NCI-H1417 (cell line): ENCODE measurements at places on chromosomes 3 and 15.

GRCh38 chr3:96478496-96478895 is 335.9 kb upstream of the EPHA6 start:
- DNase-seq = no peak

- DNase-seq = no peak
These were observed at the start of gene CHRNA3 for GRCh38 chr15:78620527-78621421. CHRNA3 (minus strand) TSS chr15:78620996; CDS start chr15:78620794, 202 bp downstream.

DNA sequence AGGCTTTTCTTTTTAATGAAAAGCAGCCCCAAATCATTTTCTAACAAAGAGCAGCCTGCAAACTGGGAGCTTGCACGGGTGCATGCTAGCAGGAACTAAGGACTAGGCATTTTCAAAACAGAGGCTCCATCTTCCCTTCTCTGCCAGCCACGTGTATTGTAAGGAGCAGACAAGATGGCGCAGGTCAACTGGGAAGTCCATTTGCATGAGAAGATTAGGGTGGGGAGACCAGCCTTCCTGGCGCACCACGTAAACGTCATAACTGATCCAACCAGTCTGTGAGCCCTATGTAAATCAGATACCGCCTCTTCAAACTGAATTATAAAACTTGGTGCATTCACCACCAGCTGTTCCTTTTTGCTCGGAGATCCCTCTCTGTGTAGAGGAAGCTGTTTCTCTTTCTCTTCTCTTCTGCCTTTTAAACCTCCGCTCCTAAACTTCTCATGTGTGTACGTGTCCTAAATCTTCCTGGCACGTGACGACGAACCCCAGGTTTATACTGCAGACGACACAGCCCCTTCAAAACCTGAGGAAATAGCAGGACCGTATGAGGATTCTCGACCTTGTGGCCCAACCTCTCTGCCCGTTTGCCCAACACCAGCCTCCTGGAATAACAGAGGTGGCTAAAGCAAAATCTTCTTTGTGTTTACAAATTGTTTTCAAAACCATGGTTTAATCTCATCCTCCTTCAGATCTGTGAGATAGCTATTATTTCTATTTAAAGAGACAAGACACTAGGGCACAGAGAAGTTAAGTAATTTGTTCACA is 26.4 kb upstream of the SLC30A4 start:
- DNase-seq = no peak

- DNase-seq = peak; percentile 26
These were observed at the start of gene ADAMTS17 for GRCh38 chr15:100341750-100342560. ADAMTS17 (minus strand) TSS chr15:100341975; CDS start chr15:100341899, 76 bp downstream.

DNA sequence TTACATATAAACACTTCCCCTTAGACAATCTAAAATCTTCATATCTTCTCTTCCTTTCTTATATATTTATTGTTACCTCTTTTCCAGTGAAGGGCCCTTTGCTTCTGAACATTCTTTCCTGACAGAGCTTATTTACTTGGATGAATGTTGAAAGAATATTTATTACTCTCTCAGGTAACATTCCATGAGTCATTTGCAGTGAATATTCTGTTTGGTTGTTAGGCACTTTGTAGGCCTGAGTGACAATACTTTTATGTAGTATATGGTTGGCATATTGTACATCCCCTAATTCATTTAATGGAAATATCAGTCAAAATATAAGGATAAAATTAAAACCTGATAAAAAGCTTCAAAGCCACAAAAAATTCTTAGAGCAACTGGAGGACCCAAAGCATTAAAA is 260.9 kb upstream of the KCNMB2 start:
- no peak for DNase-seq

- no peak for DNase-seq
These were observed 1.6 kb downstream of the TRA2B start for GRCh38 chr3:185936273-185936629.

DNA sequence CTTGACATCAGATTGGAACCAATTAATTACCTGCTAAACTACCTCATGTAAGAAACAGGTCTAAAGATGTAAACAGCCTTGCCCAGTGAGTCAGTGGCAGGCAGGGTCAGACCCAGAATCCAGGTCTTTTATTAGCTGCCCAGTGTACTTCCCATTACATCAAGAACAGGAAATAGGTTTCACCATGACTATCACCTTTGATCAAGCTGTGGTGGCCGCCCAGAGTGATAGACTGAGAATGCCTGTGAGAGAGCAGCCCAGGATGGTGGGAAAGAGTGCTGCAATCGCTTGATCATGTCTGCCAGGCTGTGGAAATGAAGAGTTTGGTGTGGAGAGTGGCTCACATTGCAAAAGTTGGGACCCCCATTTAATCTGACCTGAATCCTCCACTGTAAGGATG is 61.3 kb upstream of the PIAS1 start:
- no peak for DNase-seq

GRCh38 chr3:178712247-178712646 is 176.0 kb downstream of the KCNMB2 start:
- no peak for DNase-seq
